ENCODE measurements at places on chromosomes 7 and 10.

DNA sequence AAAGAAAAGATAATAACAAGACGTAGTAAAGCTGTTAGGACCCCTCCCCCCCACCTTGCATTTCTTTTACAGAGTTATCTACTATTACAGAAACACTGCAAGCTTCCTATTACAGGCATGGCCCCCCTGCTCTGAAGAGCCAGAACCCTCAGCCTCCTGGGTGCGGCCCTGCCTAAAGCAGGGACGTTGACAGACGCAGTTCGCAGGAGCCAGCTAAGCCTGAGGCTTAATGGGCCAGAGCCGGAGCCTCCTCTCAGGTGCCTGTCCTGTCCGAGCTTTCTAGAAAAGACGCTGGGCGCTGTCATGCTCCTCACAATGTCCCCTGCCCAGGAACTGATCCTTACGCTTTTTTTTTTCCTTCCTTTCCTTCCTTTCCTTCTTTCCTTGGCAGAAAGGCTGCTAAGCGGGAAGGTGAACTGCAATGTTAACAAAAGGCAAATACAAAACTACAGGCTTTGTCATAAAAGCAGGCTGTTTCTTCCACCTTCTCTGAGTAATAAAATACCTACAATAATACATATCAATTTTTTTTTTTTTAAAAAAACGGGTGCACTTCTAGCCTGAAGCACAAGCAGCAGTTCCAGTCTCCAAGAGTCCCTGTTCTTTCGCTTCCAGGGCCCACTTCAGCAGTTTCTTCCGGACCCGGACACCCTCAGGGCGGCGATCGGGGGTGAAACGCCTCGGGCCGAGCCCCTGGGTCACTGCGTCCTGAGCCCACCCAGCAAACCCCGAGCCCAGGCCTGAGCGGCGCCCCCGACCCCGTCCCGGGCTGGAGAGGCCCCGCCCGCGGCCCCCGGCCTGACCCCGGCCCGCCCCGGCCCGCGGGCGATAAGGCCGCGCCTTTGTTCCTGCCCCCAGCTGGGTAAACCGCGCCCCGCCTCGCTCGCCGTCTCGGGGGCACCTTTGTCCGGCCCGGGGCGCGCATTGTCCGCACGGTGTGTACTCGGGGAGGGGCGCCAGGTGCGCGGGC lies 11.2 kb downstream of the MNX1 start:
- no peak for DNase-seq

DNA sequence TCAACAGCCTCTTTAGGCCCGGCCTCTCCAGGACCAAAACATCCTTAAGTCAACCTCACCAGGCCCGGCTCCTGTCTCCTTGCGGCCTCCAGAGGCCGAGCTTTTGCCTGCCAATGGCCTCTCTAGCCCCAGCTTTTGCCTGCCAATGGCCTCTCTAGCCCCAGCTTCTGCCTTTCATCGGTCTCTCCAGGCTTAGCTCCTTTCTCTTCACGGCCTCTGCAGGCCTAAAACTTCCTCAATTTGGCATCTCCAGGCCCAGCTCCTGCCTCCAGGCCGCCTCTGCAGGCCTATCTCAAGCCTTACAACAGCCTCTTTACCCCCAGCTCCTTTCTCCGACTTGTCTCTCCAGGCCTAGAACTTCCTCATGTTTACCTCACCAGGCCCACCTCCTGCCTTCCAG lies 15.7 kb upstream of the TMEM248 start:
- DNase-seq: no peak

- DNase-seq: no peak
Observed at GRCh38 chr10:78619115-78619851, 449.5 kb upstream of the ZMIZ1 start.

GRCh38 chr7:17186745-17187530 lies 111.5 kb upstream of the AHR start:
- no peak for DNase-seq

- DNase-seq: no peak
Observed at GRCh38 chr7:43072530-43072929, 39.9 kb upstream of the HECW1 start.

All from breast epithelium (tissue), 4 donors.